ENCODE measurements at places on chromosomes 12 and 14. TPM values are rescaled to one million over a fixed set of nuclear protein-coding genes. Genes with fewer than 3 reads are reported as not detected.

Gene SYCP3
- 1.3 TPM for polyA plus RNA-seq

Gene SERPINA3
- not detected for polyA plus RNA-seq

Gene COX8C
- polyA plus RNA-seq: 0.43 TPM

Gene DAO
- polyA plus RNA-seq: 0.22 TPM

Gene KRT2
- polyA plus RNA-seq: not detected

Gene MAP1LC3B2
- polyA plus RNA-seq: 5.2 TPM

Gene USP44
- 1.2 TPM for polyA plus RNA-seq

Gene AKAP3
- polyA plus RNA-seq: 0.76 TPM

Gene PSME2
- 91.8 TPM for polyA plus RNA-seq

Measured in muscle of leg (tissue), 16 donors.